ENCODE measurements at places on chromosomes 6 and 20. TPM values are rescaled to one million over a fixed set of nuclear protein-coding genes. Genes with fewer than 3 reads are reported as not detected.
A peak's percentile ranks its signal among the peaks of the same experiment; 100 is the strongest.

Gene DZANK1
- 0.13 TPM for total RNA-seq

Gene ANKEF1
- 2.0 TPM for total RNA-seq

Gene C6orf132
- total RNA-seq: 0.22 TPM

Gene FAM83C
- total RNA-seq: not detected

Gene CD93
- total RNA-seq: 0.20 TPM

Gene ENPP5
- not detected for total RNA-seq

Gene OR2B6
- 4.4 TPM for total RNA-seq

Gene CFB
- total RNA-seq: 1.1 TPM

Gene SLC17A1
- not detected for total RNA-seq

- no peak for DNase-seq
These were observed 817 bp downstream of the ME1 start for GRCh38 chr6:83429857-83430610.

- DNase-seq: no peak
These were observed 97.4 kb upstream of the ELOVL5 start for GRCh38 chr6:53446151-53446550.

DNA sequence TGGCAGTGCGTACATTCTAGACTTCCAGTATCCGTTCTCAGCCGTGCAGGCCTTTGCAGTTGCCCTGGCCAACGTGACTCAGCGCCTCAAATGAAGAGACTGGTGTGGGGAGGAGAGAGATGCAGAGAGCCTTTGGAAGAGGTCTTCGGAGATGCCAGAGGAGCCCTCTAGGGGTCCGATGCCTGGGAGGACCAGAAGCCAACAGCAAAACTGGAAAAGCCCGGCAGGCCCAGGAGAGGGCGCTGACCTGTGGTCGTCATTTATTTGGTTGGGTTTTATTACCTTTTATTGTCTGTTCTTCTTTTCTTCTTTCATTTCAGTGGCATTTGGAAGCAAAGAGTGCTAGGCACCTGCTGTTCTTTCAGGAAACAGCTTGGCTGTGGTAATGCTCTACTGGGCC lies 53.3 kb upstream of the TMEM181 start:
- DNase-seq: peak; percentile 63

DNA sequence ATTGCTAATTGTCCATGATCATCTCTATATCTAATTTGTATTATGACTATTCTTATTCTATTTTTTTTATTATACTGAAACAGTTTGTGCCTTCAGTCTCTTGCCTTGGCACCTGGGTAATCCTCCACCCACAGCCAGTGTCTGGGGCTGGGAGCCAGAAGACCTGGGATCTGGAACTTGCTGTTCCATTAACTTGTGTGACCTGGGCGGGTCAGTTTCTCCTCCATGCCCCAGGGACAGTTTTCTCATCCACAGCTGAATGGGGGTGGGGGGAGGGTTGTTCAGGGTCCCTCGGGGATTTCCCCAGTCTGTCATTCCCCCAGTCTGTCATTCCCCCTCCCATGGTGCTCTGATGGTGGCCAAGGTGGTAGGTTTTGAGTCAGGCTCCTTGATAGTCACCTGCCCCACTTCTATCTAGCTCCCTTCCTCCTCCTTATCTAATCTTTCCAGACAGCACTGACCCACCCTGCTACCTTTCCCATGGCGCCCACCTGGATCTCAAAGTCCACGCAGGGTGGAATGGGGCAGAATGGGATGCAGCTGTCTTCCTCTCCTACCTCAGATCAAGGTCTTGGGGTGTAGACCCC lies 10.9 kb downstream of the ITPR3 start:
- peak; percentile 54 for DNase-seq

- no peak for DNase-seq
These were observed 365.8 kb downstream of the ESR1 start for GRCh38 chr6:152173321-152173720.

GRCh38 chr6:139891471-139891870 lies 517.0 kb upstream of the CITED2 start:
- DNase-seq: no peak

DNA sequence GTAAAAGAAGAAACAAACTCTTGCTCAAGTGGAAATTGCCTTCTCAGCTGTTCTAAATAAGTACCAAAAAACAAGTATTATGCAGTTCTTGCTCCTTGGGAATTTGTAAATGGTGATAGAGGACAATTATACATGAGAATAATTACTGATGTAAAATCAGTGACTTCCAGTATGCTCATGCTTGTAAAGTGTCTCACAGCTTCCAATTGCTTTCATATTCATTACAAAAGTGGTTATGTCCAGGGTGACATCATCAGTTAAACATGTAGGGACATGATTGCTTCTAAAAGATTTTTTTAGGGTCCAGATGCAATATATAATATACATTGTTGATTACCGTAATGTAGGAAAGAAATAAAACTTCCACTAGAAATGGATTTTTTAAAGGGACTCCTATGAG lies 122.8 kb upstream of the B3GAT2 start:
- DNase-seq: no peak

- peak; percentile 13 for DNase-seq
These were observed 57.2 kb upstream of the SOX4 start for GRCh38 chr6:21536280-21536766.

GRCh38 chr6:45423111-45423823 lies 45.5 kb upstream of the SUPT3H start:
- no peak for DNase-seq

DNA sequence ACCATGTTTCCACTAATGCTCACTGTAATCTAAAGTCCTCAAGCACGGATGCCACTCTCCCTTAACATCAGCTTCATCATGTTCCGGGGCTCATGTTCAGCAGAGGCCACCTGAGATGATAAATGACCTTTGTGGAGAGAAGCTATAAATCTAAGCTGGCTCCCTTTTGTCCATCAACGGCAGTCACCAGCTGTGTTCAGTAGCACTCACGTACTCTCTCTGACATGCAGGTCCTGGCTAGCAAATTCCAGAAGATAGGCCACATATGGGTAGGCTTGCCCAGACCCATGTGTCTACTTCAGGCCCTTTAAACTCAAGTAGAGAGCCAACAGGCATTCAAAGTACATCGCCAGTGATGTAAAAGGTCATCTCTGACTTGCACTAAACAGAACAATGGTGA lies 38.6 kb downstream of the MYLK4 start:
- DNase-seq: no peak

- DNase-seq: no peak
These were observed 348.3 kb downstream of the ESR1 start for GRCh38 chr6:152155792-152156191.

- DNase-seq: no peak
These were observed 233.8 kb downstream of the SIM1 start for GRCh38 chr6:100230953-100231316.

DNA sequence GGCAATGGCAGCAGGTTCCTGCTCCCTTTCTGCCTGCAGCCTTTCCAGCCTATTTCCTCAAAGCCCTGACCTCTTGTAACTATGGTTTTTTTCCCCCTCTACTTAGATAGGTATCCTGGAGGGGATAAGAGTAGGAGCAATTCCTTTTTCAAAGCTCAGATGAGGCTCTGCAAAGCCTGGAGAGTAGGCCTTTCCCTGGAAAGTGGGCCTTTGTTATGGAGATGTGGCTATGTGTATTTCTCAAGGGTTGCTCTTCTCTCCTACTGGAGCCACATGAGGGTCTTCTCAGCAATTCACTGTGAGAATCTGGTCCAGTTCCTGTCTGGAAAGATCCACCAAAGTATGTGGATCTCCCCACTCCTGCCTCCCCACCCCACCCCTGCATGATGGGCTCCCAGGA lies 96.0 kb downstream of the DTD1 start:
- DNase-seq: no peak

- no peak for DNase-seq
These were observed 46.1 kb upstream of the JAG1 start for GRCh38 chr20:10719740-10720385.

- DNase-seq: peak; percentile 23
These were observed 80.3 kb upstream of the CCDC28A start for GRCh38 chr6:138692978-138693909.

GRCh38 chr6:76441875-76442274 lies 369.4 kb upstream of the IMPG1 start:
- no peak for DNase-seq

GRCh38 chr6:28811873-28812272 lies 111.9 kb downstream of the TRIM27 start:
- DNase-seq: peak; percentile 57

DNA sequence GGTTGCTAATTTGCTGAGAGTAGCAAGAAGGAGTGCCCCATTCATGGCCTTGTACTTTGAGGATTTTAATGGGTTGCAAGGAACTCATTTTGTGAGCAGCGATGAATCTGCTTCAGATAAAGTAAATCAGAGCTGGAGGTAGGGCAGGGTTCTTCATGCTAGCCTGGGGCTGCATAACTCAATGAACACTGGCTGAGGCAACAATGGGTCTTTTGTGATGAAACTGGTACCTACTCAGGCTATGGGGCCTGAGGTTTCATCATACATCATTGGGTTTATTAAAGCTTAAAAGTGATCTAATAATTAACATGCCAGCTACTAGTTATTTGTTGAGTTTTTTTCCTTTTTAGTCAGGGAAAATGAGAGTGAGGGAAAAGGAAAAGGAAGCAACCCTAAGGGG lies 106.9 kb downstream of the FAM50B start:
- no peak for DNase-seq

DNA sequence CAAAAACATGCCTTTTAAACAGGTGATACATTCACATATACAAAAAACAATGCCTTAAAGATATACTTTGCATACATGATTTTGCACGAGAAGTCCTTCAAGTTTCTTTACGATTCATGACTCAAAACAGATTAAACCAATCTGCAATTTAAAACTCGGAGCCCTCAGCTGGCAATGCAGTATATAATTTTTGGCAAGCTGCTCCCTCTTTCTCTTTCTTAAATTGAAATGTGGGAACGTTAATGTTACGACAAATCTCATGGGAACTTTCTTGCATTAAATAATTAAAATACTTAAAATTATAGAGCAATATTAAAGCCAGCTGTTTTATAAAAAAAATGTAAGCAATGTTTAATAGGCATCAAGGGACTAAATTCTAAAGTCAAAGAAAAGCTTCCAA lies 334.6 kb downstream of the ESR1 start:
- DNase-seq: no peak

DNA sequence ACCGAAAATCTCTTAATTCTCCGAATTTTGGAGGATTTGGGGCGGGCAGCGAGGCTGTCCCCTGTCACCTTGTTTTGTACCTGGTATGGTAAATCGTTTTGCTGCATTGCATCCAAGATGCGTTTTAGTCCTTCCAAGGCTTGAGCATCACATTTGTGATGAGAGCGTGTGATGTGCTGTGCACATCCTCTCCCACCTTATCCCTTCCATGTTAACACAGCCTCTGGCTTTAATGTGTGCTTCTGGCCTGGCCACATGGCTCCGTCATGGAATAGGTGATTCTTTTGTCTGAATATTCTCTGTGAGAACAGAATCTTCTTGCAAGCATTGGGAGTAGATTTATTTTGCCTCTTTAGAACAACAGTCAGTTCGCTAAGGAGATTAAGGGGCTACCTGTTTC lies 763 bp downstream of the TMEM14A start:
- DNase-seq: no peak

GRCh38 chr6:43937236-43938177 lies 167.5 kb downstream of the VEGFA start:
- peak; percentile 73 for DNase-seq

DNA sequence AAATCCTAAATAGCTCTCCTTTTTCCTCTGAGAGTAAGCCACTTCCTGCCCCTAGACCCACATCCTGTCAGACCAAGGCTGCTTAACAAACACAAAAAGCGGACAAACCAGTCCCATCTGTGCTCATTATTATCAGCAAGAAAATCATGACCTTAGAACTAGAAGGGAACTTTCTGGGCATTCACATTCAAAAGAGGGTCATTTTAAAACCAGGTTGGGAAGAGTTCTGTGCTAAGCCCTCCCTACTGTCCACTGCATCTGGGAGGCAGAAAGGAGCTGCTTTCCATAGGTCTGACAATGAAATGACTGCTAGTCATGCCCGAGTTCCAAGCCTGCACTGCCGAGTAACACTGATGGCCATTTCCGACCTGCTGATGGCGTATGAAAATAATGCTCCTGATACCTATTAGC lies 15.4 kb downstream of the EZR start:
- DNase-seq: no peak

DNA sequence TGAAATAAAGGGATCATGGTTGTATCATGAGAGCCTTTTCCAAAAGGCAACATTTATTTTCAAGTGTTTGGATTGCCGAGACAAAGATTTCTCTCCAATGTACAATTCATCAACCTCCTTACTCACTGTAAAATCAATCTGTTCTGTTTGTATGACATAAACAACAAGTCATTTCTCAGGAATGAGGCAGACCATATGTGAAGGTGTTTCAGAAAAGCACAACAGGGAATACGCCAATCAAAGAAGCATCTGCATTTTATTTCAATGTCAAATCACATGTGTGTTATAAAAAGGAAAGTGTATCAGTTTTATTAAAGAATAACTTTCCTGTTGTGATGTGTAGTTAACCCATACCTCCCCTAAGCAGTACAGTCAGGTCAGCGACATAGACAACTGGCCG lies 653.7 kb downstream of the TFAP2A start:
- DNase-seq: no peak

- DNase-seq: peak; percentile 67
These were observed 175.6 kb upstream of the PDE7B start for GRCh38 chr6:135675862-135676261.

DNA sequence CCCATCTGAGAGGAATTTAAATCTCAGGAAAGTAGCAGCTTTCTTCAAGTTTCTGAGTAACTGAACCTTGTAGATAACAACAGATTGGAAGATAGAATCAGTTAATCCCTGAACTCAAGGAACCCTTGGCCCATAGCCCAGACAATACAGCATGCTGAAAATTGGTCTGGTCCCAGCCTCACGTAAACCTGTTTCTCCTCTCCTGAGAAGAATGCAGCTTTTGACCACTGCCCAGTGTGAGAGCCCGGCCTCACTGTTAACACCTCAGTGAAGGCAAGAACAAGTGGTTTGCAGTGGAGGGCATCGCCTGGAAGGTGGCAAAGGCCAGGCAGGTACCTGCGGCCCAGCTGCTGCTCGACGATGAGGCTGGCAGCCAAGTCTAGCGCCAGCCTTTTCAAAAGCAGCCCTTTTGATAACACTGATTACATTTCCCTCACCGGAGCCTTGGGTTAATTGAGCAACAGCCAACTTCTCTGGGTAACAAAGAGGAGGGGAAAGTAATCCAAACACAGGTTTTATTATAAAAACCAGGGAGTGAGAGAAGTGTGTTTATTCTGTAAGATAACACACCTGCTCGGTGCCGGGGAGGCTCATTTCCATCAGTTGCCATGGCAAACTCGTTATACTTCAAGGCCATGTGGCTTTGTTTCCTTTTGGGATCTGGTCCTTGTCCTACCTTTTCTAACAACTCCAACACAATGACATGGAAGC lies 54.0 kb downstream of the TRAF3IP2 start:
- peak; percentile 23 for DNase-seq

GRCh38 chr20:6828794-6829423 lies 61.4 kb downstream of the BMP2 start:
- peak; percentile 28 for DNase-seq

DNA sequence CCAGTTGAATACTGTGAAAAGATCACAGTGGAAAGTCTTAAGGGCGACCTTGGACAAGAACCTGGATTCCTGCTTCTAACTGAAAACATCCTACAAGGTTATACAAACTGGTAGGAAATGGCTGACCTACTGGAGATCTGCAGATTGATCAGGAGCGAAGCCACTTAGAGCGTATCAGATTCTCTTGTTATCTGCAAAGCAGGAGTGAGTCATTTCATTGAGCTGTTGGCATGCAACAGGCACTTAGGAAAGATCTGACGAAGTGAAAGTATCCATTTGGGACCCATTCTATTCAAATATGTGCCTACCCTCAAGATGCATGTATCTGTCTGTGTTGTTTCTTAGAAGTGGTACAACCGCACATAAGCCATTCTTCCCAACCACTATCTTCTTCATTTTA lies 131.2 kb upstream of the RIN2 start:
- DNase-seq: no peak

All from K562 (cell line).